ENCODE measurements at places on chromosomes 4 and X.

DNA sequence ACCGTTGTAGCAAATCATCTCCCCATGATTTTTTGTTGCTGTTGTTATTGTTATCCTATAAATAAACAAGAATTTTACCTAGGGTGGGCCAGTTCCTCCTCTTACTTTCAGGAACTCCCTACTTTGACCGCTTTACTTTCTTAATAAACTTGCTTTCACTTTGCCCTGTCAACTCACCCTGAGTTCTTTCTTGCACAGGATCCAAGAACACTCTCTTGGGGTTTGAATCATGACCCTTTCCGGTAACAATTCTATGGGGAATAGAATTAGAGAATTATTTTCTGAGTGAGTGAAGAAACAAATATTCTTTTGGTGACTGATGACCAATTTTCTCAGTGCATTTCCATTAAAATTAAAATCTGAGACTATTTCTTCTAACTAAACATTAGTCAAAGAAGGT is 584.0 kb upstream of the TENM3 start:
- no peak for DNase-seq

DNA sequence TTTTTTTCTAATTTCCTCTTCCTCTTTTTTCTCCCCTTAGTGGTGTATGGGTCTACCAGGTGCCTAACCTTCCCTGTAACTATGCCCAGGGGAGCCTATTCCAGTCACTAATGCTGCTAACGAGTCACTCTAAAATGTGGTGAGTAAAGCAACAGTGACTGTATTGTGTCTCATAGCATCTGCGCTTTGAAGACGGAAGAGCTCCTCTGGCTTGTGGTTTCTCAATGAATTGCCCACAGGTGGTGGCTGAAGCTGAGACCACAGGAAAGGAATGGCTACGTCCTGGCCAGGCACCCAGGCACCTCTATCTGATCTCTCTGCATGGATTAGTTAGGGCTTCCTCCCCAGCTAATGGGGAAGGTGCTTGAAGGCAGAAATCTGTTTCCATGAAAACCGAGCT is 763.5 kb upstream of the FRG1 start:
- peak; percentile 15 for DNase-seq

- no peak for DNase-seq
Observed at GRCh38 chrX:55161581-55161980, 58.6 kb upstream of the PAGE5 start.

- no peak for DNase-seq
Observed at GRCh38 chr4:53622739-53623151, 31.5 kb upstream of the LNX1 start.

DNA sequence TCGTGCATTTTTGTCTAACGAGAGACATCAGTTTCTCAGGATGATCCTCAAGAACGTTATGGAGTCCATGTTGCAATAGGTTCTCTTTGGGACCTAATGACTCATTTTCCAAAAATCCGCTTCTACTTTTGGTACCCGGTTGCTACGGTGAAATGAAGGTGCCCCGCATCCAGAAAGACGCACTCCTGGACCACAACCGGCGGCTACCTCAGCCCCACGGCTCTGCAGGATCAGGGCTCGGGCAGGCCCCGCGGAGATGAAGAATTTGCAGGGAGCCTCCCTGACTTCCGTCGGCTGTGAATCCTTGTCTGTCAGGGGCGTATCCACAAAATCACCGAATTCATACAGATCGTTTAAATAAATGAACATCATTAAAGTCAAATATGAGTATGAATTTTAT is 15.6 kb downstream of the GTPBP6 start:
- no peak for DNase-seq

- peak; percentile 78 for DNase-seq
Observed at GRCh38 chr4:7803992-7804755, 135.5 kb downstream of the AFAP1 start.

DNA sequence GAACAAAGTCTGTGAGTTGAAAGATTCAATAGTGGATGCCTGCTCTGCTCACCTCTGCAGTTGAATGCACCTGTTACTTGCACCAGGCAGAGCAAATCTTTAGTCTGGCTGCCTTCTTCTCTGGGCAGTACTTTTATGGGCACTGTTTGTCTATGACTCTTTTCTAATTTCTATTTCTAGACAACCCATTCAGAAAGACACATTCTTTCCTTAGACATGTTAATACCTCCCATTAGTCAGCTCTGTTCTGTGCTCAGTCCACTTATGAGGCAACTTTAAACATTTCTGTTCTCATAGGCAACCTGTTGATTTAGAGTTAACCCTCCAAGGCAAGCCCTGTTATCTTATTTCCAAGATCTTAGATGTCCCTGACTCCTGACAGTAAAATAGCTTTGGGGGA is 108.9 kb downstream of the SYNPO2 start:
- DNase-seq: no peak

- DNase-seq: peak; percentile 24
Observed at GRCh38 chr4:4880492-4880891, 21.0 kb downstream of the MSX1 start.

DNA sequence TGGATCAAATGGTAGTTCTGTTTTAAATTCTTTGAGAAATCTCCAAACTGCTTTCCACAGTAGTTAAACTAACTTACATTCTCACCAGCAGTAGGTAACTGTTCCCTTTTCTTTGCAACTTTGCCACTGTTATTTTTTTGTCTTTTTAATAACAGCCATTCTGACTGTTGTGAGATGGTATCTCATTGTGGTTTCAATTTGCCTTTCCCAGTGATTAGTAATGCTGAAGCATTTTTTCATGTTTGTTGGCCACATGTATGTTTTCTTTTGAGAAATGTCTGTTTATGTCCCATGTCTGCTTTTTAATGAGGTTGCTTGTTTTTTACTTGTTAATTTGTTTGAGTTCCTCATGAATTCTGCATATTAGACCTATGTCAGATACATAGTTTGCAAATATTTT is 198.8 kb downstream of the RAB28 start:
- no peak for DNase-seq

DNA sequence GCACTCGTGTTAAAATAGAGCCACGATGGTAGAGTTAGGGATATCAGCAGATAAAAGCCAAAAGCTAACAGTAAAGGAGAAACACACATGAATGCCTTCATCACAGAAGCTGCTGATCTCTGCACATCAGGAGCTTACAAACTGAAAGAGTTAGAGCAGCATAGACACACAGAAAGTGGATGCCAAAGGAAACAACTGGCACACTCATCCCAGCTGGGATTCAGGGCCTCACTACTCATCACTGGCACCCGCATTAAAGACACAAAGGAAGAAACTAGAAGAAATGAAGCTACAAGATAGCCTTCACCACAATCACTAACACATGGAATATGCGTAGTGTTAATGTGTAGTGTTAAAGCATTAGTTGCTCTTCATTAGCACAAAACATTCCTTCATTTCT is 156.4 kb upstream of the TBL1X start:
- DNase-seq: no peak

- DNase-seq: no peak
Observed at GRCh38 chr4:2861631-2862436, 18.2 kb downstream of the ADD1 start.

DNA sequence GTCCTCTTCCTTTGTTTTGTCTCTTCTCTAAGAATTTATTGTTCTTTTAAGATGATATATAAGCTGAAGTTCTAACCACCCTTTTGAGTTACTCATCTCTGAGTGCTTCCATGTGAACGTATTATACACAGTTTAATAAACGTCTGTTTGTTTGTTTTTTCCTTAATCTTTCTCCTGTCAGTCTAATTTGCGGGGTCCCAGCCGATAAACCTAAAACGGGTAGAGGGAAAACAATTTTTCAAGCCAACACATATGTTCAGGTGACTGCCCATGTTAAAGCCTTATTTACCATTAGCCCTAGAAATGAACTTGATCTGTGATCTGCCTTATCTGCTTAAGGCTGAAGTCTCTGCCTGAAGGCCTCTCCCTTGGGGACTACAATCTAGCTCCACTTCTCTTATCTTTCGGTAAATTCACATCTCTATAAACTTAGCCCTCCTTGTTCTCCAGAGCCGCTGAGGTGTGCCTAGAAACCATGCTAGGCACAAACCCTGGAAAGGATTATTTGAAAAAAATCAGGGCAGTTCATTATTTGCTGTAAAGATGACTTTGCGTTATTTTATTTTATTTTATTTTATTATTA is 158.8 kb downstream of the CAMK2D start:
- no peak for DNase-seq

- no peak for DNase-seq
Observed at GRCh38 chr4:85580489-85580888, 105.5 kb downstream of the ARHGAP24 start.

- no peak for DNase-seq
Observed at GRCh38 chrX:13412208-13412600, 92.4 kb upstream of the ATXN3L start.

- DNase-seq: no peak
Observed at GRCh38 chr4:60588556-60588955, 611.6 kb upstream of the ADGRL3 start.

GRCh38 chr4:42136371-42136770 is 16.1 kb downstream of the BEND4 start:
- DNase-seq: no peak

- no peak for DNase-seq
Observed at GRCh38 chr4:114052227-114052626, 72.8 kb upstream of the ARSJ start.

DNA sequence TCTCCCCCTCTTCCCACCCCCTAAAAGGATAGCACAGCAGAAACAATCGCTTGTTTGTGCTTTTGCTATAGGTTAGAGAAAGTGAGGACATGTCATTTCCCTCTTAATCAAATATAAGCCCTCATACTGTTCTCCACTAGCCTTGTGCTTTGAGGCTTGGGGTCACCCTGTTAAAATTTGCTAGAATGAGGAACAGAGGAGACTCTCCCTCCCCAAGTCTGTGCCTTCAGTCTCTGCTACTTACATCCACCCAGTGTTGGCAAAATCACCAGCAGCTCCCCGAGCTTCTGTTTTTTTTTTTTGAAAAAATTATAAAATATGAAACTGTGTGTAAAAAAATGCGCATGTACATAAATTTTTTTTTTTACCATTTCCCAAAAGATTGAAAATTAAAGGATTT is 19.3 kb downstream of the KLF3 start:
- DNase-seq: no peak

DNA sequence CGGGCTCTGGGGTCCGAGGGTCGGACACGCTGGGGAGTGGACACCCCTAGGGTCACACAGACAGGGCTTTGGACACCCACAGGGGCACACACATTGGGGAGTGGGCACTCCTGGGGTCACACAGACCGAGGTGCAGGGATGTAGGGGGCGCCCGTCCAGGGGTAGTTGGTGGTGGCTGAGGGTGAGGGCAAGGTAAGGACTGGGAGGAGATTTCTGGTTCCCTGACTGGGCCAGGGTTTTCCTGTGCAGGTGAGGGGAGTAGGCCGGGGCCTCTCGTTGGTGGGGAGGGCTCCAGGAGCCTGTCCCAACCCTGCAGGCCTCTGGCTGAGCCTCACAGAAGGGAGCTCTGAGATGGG is 21.9 kb upstream of the WDR45 start:
- DNase-seq: no peak

DNA sequence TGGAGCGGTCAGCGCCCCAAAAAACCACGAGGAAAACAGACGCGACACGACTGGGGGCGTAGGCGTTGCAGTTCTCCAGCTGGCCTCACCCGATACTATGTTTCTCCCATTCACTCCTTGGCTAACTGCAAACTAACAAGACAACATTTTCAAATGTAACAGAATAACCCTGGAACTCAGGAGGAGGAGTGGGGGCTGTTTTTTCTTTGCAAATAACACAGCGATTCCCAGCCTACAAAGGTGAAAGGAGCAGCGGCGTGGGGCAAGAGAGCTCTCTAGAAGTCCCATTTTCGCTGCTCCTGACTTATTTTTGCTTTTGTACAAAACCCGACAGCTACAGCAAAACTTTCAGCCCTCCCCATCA is 1.6 kb downstream of the SOX3 start:
- no peak for DNase-seq

- DNase-seq: peak; percentile 62
Observed at GRCh38 chr4:49032440-49033161, 46.5 kb downstream of the CWH43 start.

DNA sequence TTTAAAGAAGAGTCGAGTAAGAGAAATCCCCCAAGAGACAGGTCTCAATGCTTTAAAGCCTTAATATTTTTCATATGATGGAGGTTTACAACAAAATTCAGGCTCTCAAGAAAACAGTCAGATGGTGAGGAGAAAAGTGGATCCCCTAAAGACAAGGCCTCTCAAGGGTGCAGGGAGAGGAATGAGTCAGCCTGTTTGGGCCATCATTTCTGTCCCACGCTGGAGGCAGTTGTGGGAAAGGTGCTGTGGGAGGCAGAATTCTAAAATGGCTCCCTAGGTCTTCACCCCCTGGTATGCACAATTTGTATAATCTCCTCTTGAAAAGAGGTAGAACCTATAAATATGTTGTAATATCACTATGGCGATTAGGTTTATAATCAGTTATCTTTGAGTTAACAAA is 4.6 kb upstream of the TIFA start:
- DNase-seq: no peak

DNA sequence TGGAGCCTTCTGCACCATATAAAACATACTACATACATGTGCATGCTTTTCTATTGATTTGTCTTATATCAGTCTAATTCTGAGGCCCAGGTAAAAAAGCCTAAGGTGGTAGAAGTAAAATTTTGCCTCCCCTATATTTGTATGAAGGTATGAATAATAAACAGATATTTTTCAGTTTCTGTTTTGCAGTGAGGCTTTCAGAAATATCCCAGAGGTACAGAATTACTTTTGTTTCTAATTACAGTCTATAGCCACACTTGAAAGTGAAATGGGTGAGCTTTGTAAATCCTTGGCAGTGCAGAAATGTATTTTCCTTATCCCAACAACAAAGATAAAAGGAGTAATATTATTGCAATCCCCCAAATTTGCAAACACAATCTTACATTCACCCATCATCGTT is 59.5 kb downstream of the DDX60 start:
- no peak for DNase-seq

Measured in SK-MEL-5 (cell line).